ENCODE measurements at places on chromosomes 11 and 22. TPM values are rescaled to one million over a fixed set of nuclear protein-coding genes. Genes with fewer than 3 reads are reported as not detected.

LRRC4C gene
- 0.27 TPM for total RNA-seq

GRCh38 chr11:76288166-76288980, 82.1 kb upstream of the WNT11 start:
- no peak for DNase-seq

ACAD8 gene
- 15.2 TPM for total RNA-seq

NPAS4 gene
- not detected for total RNA-seq

DNA sequence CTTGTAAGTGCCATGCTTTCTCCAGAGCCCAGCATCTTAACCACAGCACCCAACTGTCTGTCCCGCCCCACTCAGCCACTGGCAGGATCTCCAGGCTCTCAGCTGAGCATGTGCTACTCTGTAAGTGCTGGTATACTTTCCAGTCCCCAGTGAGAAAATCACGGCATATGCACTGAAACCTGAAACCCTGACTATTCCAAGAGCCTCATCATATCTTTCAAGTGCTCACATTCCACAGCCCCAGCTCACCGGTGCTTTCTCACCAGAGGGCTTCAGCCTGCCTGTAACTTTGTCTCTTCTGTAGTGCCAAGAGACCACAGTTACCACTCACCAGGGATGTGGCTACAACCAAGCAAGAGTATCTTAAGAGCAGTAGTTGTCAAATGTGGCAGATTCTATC, 24.4 kb upstream of the PAMR1 start:
- DNase-seq, result peak; percentile 95

DNA sequence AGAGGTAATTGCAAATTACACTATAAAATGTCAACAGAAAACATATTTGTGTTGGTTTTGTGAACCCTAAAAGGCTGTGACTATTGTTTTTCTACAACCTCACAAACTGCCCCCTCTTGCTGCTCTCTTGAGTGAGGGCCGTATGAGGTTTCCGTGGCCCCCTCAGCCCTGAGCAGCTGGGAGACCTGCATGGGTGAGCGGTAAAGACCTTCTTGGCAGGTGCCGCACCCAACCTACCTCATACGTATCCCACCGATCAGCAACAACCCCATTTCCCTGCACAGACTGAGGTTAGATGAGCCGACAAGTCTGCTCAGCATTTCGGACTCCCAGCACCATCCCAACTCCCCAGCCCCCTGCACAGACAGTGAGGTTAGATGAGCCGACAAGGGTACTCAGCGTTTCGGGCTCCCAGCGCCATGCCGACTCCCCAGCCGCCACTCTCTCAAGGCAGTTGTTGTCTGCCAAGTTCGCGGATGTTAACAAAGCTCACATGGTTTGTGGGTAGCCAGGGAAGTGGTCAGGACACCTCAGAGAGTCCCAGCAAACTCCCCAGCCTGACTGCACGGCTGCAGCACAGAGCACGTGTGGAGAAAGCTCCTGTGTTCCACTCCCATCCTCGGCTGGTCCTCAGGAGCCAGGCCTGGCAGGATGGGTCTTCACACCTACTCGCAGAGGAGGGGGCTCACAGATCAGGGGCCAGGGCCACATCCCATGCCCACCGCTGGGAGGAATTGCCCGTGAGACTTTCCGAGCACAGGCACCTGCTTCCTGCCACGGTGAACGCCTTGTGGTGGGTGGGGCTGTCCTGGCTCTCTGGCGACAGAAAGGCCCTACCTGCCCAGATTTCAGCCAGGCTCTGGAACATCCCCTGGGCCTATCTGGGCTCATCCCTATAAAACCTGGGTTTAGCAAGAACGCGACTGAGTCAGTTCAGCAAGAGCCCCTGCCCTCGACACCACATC, 502.9 kb downstream of the BRD1 start:
- DNase-seq, result no peak

- no peak for DNase-seq
These were observed 71.9 kb downstream of the BLID start for GRCh38 chr11:122044086-122044485.

Measured in fibroblast of the aortic adventitia (primary cell).